ENCODE measurements at places on chromosomes 12 and 14. TPM values are rescaled to one million over a fixed set of nuclear protein-coding genes. Genes with fewer than 3 reads are reported as not detected.

- H3K27me3 ChIP-seq: no peaks in the 10 kb centered on the region
- DNase-seq: no peak
- no peak overlapping the region for H3K4me3 ChIP-seq
- peak overlapping the region; percentile 30 for H3K27ac ChIP-seq
- H3K36me3 ChIP-seq: no peaks in the 10 kb centered on the region
Measured at GRCh38 chr12:47082796-47083621, 3.2 kb upstream of the AMIGO2 start.

- no peak overlapping the region for H3K27ac ChIP-seq
- no peaks in the 10 kb centered on the region for H3K36me3 ChIP-seq
- H3K4me1 ChIP-seq: no peaks in the 10 kb centered on the region
Measured at GRCh38 chr12:132423251-132423819, 66.6 kb upstream of the FBRSL1 start.

The KCNH3 gene
- not detected for total RNA-seq

The THTPA gene
- total RNA-seq: 13.2 TPM

DNA sequence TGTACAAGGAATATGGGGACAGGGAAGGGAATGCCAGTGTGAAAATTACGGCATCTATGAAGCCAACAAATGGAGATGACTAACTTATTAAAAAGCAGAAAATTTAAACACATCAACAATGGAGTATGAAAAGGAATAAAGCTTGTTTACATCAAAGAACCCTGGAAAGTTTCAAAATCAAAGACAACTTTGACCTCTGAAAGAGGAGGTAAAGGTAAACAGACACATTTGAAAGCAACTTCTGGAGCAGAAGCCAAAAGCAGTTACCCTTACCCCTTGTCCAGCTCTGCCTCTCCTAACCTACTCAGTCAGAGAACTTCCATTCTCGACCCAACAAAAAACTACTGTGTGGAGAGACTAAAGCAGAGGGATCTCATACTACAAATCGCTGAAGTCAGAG, 184.3 kb downstream of the DUSP6 start:
- H3K36me3 ChIP-seq: no peaks in the 10 kb centered on the region
- H3K27me3 ChIP-seq: no peaks in the 10 kb centered on the region
- no peak overlapping the region for H3K4me3 ChIP-seq

GRCh38 chr12:49664591-49665239, 41.4 kb downstream of the PRPF40B start:
- H3K4me1 ChIP-seq: peaks cover 50% of the 10 kb centered on the region
- no peak overlapping the region for H3K4me3 ChIP-seq
- H3K27me3 ChIP-seq: no peaks in the 10 kb centered on the region
- peak overlapping the region; percentile 72 for H3K27ac ChIP-seq
- H3K36me3 ChIP-seq: no peaks in the 10 kb centered on the region
- DNase-seq: no peak

DNA sequence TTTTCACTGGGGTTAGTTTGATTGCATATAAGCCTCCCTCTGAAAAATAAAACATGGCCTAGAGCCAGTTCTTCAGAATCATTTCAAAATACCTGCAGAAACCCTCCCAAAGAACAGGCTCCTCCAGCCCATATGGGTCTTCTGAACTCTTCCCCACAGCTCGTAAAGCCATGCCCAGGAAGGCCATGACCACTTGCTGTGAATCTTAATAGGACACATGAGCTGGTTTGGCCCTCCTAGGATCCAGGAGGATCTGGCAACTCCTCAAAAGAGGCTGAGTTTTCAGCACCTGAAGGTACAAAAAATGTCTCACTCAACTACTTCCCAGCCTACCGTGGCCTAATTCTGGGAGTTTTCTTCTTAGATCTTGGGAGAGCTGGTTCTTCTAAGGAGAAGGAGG, 2.4 kb downstream of the MYBPC1 start:
- peak overlapping the region; percentile 54 for H3K4me3 ChIP-seq
- no peaks in the 10 kb centered on the region for H3K36me3 ChIP-seq
- H3K4me1 ChIP-seq: peaks cover 37% of the 10 kb centered on the region

The CCDC38 gene
- not detected for total RNA-seq

- H3K27ac ChIP-seq: no peak overlapping the region
- H3K36me3 ChIP-seq: no peaks in the 10 kb centered on the region
- DNase-seq: no peak
Measured at GRCh38 chr14:96514694-96515093, 12.5 kb downstream of the PAPOLA start.

DNA sequence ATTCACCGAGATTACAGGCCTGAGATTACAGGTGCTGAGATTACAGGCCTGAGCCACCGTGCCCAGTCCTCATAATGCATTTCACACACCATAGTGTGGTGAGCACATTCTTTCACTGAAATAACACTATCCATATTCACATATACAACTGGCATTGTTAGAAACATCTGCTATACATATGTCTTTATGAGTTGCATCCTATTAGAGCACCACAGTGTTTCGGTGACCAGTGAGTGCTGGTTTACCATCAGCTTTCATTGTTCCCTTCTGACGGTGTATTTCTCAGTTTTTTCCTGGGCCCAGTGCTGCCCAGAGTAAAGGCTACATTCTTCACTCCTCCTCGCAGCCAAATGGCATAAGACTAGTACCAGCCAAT, 96.2 kb upstream of the FGD4 start:
- H3K4me1 ChIP-seq: no peaks in the 10 kb centered on the region
- H3K36me3 ChIP-seq: no peaks in the 10 kb centered on the region
- H3K27me3 ChIP-seq: no peaks in the 10 kb centered on the region
- DNase-seq: no peak
- no peak overlapping the region for H3K4me3 ChIP-seq
- H3K27ac ChIP-seq: no peak overlapping the region

- no peaks in the 10 kb centered on the region for H3K4me1 ChIP-seq
- H3K27ac ChIP-seq: no peak overlapping the region
- no peak for DNase-seq
Measured at GRCh38 chr14:37045340-37046061, 126.9 kb downstream of the SLC25A21 start.

The RNASE7 gene
- total RNA-seq: not detected

GRCh38 chr12:91965781-91966180, 179.9 kb downstream of the BTG1 start:
- no peaks in the 10 kb centered on the region for H3K36me3 ChIP-seq
- H3K4me1 ChIP-seq: no peaks in the 10 kb centered on the region
- H3K27ac ChIP-seq: no peak overlapping the region
- DNase-seq: no peak
- no peaks in the 10 kb centered on the region for H3K27me3 ChIP-seq

DNA sequence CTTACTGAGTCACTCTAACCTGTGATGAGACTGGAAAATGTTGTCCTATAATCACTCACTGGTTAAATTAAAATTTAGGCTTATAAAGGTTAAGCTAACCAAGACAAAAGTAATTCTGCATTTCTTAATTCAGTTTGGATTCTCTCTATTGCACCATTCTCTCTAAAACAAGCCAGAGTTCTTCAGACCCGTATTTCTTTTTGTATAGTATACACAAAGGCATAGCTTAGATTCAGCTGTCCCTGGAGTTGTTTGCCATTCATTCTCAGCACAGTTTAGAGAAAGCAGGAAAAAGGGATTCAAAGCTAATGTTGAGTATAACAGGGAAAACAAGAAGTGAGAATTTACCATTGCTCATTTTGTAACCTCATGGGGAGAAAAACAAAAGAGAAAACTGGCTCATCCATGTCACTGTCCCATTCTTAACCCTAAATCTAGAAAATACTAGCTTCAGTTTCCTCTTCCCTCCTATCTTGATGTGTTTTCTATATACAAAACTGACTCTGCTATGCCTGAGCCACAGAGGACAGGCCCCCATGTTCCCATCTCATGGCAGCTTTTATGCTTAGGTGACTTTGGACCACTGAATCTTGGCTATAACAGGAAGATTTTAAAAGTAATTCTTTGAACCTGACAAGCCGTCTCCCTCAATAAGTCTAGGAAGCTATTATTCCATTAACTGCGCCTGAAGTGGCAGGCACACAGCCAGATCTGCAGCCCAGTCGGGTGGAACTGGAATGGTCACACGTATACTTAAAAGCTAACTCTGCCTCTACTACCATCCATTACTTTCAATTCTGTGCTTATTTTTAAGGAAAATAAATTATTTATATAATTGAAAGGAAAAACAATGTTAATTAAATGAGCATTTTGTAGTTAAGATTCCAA, 7.0 kb downstream of the AREL1 start:
- H3K36me3 ChIP-seq: no peaks in the 10 kb centered on the region
- no peak for DNase-seq
- no peak overlapping the region for H3K4me3 ChIP-seq
- H3K27ac ChIP-seq: no peak overlapping the region
- H3K27me3 ChIP-seq: no peaks in the 10 kb centered on the region

DNA sequence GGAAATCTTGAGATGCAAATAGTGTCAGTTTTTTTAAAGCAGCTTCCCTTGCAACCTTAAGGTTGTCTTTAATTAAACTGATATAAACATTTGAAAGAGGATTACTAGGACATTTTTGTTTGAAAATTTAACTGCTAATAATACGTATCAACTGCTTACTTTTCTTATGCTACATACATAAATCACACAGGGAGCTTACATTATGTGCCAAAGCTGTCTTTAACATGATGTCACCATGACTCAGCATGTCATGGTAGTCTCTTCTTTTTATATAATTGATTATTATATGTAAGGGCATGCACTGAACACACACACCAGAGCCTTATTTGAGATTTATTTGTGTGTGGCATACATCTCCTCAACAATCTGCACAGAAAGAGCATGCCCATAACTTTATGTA, 63.0 kb upstream of the PTHLH start:
- H3K36me3 ChIP-seq: no peaks in the 10 kb centered on the region
- no peak for DNase-seq
- no peak overlapping the region for H3K27ac ChIP-seq

- DNase-seq: no peak
- no peaks in the 10 kb centered on the region for H3K36me3 ChIP-seq
- H3K27me3 ChIP-seq: no peaks in the 10 kb centered on the region
- H3K4me1 ChIP-seq: no peaks in the 10 kb centered on the region
Measured at GRCh38 chr14:38297681-38298080, 41.8 kb upstream of the CLEC14A start.

DNA sequence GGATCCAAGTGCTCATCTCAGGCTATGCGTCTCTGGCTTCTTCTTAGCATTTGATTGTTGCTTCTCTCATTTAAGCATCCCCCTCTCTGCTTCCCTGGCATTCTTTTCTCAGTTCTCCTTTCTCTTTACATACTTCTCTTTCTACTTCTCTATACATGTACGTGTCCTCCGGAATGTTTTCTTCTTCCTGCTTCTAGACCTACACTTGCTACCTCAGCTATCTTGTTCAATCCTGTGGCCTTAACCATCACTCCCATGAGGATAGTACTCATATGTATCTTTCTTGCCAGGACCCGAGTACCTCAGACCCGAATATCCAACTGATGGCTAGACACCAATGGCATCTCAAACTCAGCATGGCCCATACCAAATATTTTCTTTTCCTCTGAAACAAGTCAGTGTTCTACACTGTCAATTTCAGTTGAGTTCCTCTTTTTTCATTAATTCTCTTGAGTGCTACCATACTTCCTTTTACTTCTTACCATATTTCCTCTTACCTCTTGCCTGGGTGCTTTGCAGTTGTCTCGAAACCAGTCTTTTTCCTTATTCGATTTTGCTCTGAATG, 115.1 kb upstream of the SLC38A2 start:
- H3K27me3 ChIP-seq: no peaks in the 10 kb centered on the region
- DNase-seq: no peak
- no peaks in the 10 kb centered on the region for H3K36me3 ChIP-seq
- H3K4me3 ChIP-seq: no peak overlapping the region

- no peak for DNase-seq
- no peak overlapping the region for H3K4me3 ChIP-seq
- no peaks in the 10 kb centered on the region for H3K36me3 ChIP-seq
- no peak overlapping the region for H3K27ac ChIP-seq
Measured at GRCh38 chr14:59687663-59688062, 111.1 kb upstream of the CCDC175 start.

The HOXC5 gene
- total RNA-seq: not detected

DNA sequence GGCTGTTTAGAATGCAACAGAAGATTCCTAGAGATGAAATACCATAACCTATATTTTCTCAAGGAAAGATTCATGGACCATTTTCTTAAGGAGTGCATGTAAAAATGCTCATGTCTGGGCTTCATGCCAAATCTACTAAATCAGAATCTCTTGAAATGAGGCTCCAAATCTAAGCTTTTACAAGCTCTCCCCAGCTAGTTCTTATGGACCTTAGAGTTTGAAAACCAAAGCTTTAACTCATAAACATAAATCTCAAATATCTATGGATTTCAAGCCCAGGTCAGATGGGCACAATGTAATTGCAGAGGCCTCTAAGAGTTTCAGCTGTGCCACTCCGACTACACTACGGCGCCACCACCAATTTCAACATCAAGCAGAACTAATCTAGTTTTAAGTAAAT, 117.3 kb upstream of the CAND1 start:
- no peak for DNase-seq
- no peak overlapping the region for H3K4me3 ChIP-seq

All from gastrocnemius medialis (tissue), 4 donors.